Iris pigment epithelial cell (primary cell): ENCODE measurements at places on chromosomes 5 and 9.

DNA sequence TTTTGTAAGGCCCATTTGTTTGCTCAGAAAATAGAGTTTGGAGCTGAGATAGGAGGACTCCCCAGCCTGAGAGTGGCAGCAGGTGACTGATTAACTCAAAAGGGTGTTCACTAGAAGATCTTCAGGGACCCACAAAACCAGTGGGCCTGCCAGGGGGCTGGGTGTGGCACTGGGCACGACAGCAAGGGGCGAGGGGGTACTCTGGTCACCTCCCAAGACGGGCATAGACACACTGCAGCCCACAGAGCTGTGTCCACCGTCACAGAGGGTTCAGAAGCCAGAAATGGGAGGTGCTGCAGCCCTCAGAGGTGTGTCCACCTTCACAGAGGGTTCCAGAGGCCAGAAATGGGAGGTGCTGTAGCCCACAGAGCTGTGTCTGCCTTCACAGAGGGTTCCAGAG is 75.6 kb upstream of the CACNA1B start:
- no peak for DNase-seq

DNA sequence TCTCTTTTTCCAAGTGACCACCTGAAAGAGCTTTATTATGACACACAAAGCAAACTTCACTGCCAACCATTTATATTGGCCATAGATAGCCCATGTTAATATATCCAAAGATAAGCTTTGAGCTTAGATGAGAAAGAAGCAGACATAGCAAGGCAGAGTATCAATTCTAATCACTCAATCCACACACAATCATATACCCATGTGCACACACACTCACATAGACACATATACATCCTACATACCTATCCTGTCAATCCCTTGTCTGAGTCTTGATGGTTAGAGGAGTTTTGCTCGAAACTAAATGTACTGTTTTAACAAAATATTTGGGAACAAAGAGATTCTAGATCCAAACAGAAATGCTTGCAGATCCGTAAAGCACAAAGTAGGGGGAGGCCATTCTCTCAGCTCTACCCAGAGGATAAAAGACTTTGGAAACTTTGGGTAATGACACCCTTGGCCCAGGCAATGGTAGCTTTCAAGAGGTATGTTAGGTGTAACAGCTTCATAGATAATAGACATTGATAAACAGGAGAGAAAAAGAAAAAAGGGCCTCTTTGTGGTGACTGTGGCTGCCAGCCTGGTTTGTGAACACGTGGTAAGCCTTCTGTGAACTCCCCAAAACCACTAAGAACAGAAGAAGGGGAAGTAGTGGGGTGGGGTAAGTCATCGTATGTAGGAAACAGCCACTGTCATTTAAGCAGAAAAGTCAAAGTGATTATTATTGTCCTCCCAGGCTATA is 121.6 kb downstream of the TLR4 start:
- DNase-seq, result no peak

DNA sequence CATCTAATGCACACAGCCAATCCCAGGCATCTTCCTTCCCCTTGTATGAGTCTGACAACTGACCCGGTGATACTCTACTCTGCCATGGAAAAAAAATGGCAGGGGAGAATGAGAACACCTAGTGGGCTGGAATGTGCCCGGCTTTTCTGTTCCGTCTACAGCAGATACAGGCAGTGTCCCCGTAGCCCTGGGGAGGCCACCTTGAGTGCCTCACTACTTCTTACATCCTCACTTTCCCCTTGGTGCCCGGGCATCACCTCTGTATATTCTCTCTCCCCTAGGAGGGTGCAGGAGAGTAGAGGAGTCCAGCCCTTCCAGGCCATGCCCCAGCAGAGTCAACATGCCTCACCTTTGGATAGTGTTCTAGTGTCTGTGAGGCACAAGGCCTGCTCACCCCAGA is 56.2 kb downstream of the SYK start:
- no peak for DNase-seq

- DNase-seq, result no peak
These were observed 96.2 kb upstream of the PRDM9 start for GRCh38 chr5:23411200-23411599.

DNA sequence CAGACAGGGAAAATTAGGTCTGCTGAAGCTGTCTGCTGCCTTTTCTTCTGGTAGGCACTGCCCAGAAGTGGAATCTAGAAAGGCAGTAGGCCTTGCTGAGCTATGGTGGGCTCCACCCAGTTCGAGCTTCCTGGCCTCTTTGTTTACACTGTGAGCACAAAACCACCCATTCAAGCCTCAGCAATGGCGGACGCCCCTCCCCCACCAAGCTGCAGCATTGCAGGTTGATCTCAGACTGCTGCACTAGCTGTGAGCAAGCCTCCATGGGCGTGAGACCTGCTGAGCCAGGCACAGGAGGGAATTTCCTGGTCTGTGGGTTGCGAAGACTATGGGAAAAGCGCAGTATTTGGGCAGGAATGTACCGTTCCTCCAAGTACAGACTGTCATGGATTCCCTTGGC is 18.5 kb downstream of the AGTPBP1 start:
- no peak for DNase-seq

- no peak for DNase-seq
These were observed 144.3 kb downstream of the MACIR start for GRCh38 chr5:103402851-103403250.

- DNase-seq, result peak; percentile 36
These were observed 18.4 kb upstream of the EGFL7 start for GRCh38 chr9:136644343-136644592.

GRCh38 chr5:143308731-143309130 is 94.8 kb downstream of the NR3C1 start:
- peak; percentile 74 for DNase-seq

DNA sequence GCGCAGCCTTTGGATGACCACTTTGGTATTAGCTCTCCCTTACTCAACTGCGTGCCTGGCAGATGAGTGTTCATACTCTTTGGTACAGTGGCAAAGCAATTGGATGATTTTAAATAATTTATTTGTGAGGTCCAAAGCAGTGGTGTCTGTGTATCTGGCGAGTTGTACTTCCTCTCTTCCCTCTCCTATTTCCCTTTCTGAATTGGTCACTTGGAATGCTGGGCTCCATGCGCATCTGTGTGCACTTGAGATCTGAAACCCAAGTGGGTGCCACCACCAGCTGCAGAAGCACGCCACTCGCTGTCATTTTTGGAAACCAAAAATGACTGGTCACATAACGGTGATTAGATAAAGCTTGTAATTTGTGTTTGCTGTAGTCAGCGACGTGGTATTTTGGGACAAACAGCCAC is 386.0 kb upstream of the KLF4 start:
- DNase-seq, result no peak

GRCh38 chr9:109156708-109157107 is 10.3 kb downstream of the FRRS1L start:
- DNase-seq, result no peak

- DNase-seq, result no peak
These were observed 44.7 kb downstream of the GAS1 start for GRCh38 chr9:86902586-86902985.

DNA sequence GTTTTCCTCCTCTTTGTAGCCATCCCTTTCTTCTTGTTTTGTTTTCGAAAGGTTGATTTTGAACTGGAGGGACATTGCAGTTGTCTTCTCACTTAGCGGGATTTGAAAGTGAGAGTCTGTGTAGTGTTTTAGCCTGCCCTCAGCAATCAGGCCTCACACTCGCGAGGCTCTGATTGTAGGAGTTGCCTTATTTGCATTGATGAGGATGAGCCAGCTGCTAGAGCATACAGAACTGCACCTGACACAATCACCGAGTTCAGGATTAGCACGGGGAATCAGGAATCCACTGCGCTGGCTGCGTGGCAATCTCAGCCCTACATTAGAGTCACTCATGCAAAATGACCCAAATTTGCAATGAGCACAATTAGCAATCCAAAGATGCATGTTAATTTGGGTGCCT is 122.5 kb upstream of the TMEM161B start:
- no peak for DNase-seq

GRCh38 chr9:93028448-93029006 is 30.0 kb upstream of the SUSD3 start:
- DNase-seq, result no peak

DNA sequence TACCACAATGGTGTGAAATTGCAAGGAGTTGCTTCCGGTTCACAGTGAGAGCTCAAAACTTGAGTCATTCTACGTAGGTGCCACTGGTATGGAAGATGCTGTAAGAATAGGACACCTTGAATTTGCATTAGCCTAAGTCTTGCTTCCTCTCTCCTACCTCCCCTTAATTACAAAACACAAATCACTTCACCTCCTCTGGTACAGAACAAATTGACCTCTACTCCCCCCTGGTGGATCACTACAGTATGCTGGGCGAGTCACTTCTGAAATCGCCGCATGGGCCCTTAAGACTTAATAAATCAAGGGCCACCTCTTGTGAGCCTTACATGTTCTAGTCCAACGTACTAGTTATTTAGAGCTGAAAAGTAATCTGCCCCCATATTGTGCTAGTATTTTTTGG is 145.3 kb upstream of the SMARCA2 start:
- peak; percentile 8 for DNase-seq

- no peak for DNase-seq
These were observed 45.9 kb upstream of the JAK2 start for GRCh38 chr9:4939118-4939561.

DNA sequence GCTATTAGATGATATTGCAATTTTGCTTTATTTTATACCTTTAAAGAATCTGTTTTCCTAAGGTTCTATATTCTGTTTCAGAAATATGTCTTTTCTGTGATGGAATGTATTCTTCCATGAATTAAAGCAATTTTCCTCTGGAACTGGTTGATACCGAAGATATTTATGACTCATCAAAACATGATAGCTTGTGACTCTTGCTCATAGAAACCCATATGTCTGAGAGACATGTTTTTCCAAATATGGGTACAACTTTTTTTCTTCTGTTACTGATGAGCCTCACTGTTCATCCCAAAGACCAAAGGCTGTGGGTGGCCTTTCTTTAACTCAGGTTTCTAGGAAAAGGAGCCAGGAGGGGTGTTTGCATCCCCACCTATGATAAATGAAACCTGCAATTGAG is 126.1 kb upstream of the PAPPA start:
- DNase-seq, result peak; percentile 91

DNA sequence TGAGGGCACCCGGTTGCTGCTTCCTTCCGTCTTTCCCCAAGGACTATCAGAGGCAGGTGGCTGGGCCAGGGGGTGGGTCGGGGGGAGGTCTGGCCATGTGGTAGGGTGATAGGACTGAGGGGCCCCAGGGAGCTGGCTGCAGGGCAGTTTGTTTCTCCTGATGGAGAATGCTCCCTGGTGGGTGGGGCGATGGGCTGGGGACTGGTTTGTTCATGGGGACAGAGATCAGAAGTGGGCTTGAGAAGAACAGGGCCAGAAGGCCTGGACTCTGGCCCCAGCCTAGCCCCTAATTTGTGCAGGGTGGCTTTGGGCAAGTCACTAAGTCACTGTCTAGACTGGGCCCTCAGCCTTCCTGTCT is 117.4 kb downstream of the RGS3 start:
- no peak for DNase-seq

GRCh38 chr5:165630261-165630778 is 2124.9 kb downstream of the MAT2B start:
- DNase-seq, result peak; percentile 69

DNA sequence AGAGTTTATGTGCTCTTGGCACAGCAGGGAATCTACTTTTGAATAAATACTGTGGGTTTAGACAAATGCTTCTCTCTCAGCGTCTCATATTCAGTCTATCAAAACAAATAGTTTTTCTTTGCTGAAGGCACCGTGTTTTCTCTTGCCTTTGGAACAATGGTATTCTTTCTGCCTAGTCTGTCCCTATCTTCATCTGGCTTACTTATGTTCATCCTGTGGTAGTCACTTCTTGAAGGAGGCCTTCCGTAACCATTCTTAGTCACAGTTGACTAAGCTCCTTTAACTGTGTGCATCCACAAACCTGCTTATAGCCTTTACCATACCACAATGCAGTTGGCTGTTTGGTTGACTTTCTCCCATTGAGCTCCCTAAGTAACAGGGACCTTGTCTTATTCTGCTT is 45.9 kb downstream of the LARP1 start:
- peak; percentile 74 for DNase-seq

DNA sequence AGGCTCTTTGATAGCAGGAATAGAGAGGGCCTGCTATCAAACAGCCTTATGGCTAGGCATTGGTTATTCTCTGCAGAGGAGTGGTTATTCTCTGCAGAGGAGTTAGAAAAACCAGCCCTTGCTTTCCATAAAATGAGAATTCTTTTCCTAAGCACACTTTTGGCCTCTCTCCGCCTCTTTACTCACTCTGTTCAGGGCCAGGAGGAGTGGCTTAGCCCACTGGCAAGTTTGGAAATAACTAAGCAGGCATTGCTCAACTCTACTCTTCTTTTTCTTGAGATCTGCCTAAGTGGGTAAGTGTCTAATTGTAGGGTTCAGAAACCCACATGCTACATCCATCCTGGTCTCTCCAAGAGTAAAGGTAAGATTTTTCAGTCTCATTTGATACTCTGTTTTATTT is 341.7 kb downstream of the KIAA0825 start:
- no peak for DNase-seq

GRCh38 chr9:71901695-71902597 is 9.0 kb downstream of the ABHD17B start:
- no peak for DNase-seq

DNA sequence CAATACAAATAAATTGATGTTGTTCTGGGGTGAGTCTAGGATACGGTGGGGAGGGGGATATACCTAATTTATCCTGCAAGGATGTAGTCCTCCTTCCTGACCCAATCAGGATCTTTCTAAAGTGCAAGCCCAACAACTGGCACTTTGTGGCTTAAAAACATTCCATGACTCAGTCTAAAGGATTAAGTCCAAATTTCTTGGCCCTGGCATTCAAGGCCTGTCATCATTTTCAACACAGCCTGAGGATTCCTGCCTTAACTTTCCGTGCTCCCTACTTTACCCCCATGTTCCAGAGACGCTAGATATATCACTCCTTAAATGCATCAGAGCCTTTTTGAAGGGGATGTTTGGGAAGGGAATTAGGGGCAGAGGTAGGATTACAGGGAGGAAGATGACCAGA is 1.0 kb downstream of the FAM221B start:
- DNase-seq, result peak; percentile 83

GRCh38 chr9:117135501-117136098 is 279.3 kb downstream of the ASTN2 start:
- no peak for DNase-seq

GRCh38 chr9:110601098-110601497 is 21.6 kb upstream of the SVEP1 start:
- DNase-seq, result no peak

GRCh38 chr9:22237497-22238363 is 208.9 kb upstream of the DMRTA1 start:
- DNase-seq, result peak; percentile 96

- DNase-seq, result no peak
These were observed at the start of gene PLEKHG4B for GRCh38 chr5:91556-92263. TSS of gene PLEKHG4B (plus strand) at chr5:92168. CDS start at chr5:92232, 64 bp downstream.
